ENCODE measurements at places on chromosomes 4 and X.

DNA sequence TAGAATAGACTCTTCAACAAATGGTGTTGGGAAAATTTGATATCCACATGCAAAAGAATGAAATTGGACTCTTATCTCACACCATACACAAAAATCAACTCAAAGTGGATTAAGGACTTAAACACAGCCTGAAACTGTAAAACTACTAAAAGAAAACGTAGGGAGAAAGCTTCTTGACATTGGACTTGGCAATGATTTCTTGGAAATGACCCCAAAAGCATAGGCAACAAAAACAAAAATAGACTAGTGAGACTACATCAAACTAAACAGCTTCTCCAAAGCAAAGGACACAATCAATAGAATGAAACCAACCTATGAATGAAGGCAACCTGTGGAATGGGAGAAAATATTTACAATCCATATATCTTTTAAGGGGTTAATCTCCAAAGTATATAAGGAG is 94.7 kb upstream of the INTU start:
- DNase-seq = no peak

DNA sequence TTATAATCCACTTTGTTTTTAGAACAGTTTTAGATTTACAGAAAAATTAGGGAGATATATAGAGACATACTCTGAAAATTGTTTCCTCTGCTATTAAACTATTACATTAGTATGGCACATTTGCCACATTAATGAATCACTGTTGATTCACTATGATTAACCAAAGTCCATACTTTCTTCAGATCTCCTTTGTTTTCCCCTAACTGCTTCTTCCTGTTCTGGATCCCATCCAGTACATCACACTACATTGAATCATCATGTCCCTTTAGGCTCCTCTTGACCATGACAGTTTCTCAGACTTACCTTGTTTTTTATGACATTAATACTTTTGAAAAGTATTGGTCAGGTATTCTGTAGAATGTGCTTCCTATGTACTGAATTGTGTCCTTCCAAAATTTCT is 109.2 kb upstream of the EDNRA start:
- no peak for DNase-seq

DNA sequence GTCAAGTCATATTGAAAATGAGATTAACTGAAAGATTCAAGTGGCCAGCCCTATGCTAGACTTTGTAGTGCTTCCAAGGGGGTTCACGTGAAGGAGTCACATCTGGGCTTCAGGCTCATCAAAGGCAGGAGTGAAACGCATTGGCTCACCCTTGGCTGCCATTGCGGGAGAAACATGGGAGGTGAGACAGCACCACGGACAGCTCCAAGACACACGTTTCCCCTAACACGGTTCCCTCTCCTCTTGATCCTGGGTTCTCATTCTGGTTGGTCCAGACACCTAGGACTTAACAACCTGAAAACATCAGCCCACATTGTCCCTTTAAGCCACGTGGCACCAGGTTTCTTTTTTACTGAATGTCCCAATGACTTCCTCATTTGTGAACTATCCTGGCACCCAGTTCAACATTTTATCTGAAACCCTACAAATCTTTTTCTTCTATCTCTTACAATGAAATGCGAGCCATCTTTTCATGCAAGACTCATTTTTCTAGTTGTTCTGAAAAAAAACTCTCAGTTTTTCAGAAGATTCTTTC is 279.0 kb upstream of the VCX3A start:
- no peak for DNase-seq

DNA sequence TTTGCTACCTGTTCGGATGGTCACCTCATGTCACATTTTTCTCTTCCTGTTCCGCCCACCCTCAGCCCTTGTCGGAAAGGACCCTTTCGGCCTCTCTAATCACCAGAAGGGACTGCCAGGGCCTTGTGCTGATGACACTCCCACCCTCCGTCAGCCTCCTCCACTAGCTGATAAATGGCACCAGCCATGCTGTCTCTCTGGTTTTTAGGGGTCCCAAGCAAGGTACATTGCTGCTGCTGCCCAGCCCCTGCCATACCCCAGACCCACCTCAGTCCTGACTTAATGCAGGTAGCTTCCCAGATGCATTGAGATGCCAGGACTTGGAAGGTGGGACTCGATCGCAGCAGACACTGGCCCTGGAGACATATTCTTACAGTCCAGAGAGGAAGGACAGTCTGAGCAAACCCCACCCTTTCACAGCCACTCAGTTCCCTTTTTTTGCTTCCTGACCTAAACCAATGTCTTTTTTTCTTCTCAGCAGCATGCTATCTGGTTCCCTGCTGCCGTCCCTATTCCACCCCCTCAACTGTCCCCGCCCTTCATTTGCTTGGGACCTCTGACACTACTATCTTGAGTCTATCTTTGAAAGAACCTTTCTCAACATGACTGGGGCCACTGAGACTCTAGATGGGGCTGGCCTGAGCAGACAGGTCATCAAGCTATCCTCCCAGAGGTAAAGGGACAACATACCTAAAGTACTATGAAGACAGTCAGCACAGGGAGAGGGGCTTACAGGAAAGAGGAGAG is at the start of gene BTK:
Gene BTK (minus strand): TSS at position 397 of the 747 bp plus-strand sequence. CDS start 10,907 bp downstream, outside the sequence.
- DNase-seq = peak; percentile 75

DNA sequence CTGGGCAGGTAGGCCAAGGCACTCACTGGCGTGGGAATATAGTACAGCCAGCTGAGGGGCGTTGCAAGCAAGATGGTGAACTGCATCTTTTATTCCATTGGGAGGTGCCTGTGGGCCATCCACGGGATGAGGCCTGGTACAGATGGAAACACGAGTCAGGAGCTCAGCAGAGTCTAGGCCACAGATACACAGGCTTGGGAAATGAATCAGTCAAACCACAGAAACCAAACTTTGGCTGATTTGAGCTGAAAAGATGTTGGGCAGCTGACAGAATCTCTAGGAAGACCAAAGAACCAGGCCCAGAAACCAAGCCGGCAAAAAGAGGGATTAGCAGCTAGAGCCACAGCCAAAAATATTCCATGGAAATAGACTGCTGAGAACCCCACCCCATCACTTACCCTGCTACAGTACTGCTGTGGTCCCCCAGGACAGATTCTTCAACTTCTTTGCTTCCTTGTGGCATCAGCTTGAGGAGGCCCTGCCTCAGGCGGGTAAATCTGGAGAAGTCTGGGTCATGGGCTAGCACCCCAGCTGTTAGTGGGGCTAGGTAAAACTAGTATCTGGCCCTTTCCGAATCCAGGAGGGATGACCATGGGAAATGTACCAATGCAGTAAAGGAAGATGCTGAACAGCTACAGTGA is 75.4 kb downstream of the TMEM131L start:
- DNase-seq = no peak

GRCh38 chr4:151674804-151675391 is 85.9 kb downstream of the GATB start:
- DNase-seq = no peak

DNA sequence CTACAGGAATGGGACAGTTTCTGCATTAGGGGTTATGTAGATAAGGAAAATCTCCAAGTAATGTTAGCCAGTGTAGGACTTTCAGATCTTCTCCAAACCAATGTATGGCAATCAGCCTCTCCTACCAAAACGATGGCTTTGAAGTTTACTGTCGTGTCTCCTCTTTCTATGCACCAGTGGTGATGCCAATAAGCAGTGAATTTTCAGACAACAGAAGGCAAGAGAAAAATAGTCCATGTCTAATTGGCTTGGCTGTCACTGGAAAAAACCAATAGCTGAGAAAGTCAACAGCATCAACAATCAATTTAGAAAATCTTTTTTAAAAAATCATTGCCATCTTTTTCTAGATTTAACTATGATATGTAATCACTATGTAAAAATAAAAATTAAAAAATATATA is 35.0 kb downstream of the LIMCH1 start:
- no peak for DNase-seq

- DNase-seq = no peak
Observed at GRCh38 chr4:45199736-45200135, 473.4 kb upstream of the GNPDA2 start.

DNA sequence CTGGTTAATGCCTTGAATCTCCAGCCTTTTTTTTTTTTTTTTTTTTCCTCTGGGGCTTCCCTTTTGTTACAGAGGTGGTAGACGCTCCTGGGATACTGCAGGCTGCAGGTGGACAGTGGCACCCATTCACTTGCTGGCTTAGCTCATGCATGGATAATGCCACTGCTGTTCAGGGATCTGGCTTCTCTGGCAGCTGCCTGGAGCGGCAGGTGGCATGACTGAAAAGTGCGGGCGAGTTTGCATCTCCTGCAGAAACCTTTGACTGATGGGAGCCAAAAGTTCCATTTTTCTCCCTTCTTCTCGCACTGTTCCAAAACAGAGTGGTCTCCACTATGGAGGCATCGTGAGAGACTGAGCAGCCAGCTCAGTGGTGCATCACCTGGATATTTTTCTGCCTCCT is 5.9 kb upstream of the STIM2 start:
- no peak for DNase-seq

GRCh38 chr4:40124690-40125089 is 68.0 kb downstream of the N4BP2 start:
- no peak for DNase-seq

All from erythroblast (primary cell).